ENCODE measurements at places on chromosomes 16 and 17.

GRCh38 chr16:61366006-61366405 is 670.2 kb downstream of the CDH8 start:
- DNase-seq: no peak

GRCh38 chr16:58306327-58306726 is 11.5 kb upstream of the PRSS54 start:
- no peak for DNase-seq

GRCh38 chr16:87686697-87687096 is 79.1 kb downstream of the KLHDC4 start:
- no peak for DNase-seq

- peak; percentile 2 for DNase-seq
These were observed 3.4 kb upstream of the HP start for GRCh38 chr16:72050769-72051464.
